ENCODE measurements at places on chromosomes 7 and 10.

DNA sequence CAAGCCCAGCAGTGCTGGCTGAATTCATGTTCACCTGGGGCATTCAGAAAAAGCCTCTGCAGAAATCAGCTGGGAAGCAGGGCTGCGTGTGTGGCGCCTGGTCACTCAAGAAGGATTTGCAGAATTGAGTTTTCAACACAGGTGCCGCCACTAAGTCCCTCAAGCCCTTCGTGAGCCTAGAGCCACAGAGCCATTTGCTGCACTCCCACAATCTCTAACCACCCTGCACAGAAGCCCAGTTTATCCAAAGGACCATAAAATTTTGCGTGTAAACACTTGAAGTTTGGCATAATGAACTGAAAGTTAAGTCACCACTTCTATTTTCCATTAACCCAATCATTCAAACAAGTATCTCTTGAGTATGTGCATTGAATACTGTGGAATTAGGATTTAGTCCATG lies 136.2 kb downstream of the DIP2C start:
- no peak for DNase-seq

- no peak for DNase-seq
Measured at GRCh38 chr10:17848646-17849045, 39.5 kb downstream of the MRC1 start.

GRCh38 chr10:132254841-132255240 lies 52.9 kb downstream of the STK32C start:
- DNase-seq = no peak

GRCh38 chr7:17212188-17212587 lies 86.3 kb upstream of the AHR start:
- DNase-seq = no peak

GRCh38 chr7:93448176-93448575 lies 126.3 kb downstream of the CALCR start:
- no peak for DNase-seq

GRCh38 chr7:79455173-79455790 lies 1.8 kb upstream of the MAGI2 start:
- no peak for DNase-seq

DNA sequence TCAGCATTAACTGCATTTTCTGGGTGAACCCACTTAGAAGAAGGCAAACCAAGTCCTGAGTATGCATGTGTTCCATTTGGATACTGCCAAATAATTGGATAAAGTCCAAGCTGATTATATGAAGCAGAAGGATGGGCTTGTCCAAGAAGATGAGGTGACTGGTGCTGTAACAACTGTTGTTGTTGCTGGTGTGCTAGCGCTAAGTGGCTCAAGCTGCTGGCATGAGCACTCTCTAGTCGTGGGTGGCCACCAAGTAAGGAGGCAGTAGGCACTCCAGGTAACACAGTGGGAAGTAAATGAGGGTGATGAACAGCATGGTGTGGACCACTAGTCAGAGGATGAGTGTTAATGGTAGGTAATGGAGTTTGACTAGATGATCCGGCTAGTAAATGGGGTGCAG lies 80.4 kb downstream of the NRBF2 start:
- no peak for DNase-seq

DNA sequence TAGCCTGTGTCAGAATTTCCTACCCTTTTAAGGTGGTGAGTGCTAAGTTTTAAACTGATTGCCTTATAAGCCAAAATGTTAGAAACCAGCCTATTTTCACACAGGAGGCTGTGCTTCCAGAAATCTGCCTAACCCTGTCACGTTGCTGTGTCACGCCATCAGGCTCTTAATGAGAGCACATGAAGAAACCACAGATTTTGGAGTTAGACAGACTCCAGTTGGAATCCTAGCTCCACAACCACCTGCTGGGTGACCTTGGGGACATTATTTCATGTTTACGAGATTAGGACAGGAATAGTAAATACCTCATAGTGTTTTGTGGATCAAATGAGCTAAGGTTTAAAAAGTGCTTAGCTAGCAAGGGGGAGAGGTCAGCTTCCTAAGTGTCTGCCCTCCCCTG lies 321.8 kb downstream of the DPP6 start:
- DNase-seq = no peak

GRCh38 chr7:110839866-110840265 lies 251.1 kb upstream of the LRRN3 start:
- no peak for DNase-seq

- DNase-seq = no peak
Measured at GRCh38 chr10:73979809-73980433, 18.0 kb upstream of the VCL start.

DNA sequence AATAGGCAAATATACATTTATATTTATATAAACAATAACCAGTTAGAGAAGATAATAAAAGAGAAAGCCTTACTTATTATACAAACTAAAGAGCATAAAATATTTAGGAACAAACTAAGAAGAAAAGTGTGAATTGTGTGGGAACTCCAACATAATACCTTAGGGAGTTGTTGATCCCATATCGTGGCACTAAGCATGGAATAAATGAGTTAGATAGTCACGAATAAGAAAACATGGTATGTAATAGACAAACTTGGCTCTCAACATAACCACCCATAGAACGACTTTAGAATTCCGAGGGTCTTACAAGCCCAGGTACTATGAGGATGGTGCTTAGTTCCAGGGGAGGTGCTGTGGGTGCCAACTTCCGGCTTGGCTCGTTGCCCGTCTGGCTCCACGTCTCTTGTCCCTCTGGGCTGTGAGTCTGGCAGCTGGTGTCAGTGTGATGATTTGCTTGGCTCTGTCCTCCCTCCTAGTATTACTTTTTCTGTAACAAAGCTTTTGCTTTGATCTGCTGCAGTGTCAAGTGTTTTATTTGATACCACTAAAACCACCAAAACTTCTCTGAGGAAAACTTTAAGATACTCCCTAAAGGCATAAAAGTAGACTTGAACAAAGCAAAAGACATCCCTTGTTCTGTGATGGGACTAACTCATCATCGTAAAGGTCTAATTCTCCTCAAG lies 9.5 kb upstream of the RBM20 start:
- DNase-seq = no peak

- peak; percentile 51 for DNase-seq
Measured at GRCh38 chr10:114544045-114544659, 113.9 kb downstream of the ABLIM1 start.

- no peak for DNase-seq
Measured at GRCh38 chr10:37680243-37680683, 177.1 kb downstream of the ZNF248 start.

DNA sequence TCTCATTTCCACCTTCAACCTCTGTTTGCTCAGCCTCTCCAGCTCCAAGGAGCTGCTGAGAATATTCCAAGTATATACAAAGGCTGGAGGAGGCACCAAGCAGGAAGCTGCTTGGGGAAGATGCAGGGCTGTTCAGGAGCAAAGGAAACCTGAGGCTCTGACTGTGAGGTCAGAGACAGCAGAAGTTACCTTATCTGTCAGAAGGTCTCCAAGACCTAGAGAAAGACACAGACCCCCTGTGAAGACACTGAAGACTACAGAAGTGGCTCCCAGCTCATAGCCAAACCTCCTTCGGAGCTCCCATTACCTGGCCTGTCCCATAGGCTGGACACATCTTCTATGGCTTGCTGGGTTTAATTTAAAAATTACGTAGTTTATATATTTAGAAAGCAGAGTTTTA lies 53.2 kb downstream of the PKD1L1 start:
- no peak for DNase-seq

- no peak for DNase-seq
Measured at GRCh38 chr7:141442781-141443180, 108.4 kb upstream of the AGK start.

- DNase-seq = no peak
Measured at GRCh38 chr10:102375250-102375649, 20.3 kb upstream of the NFKB2 start.

- no peak for DNase-seq
Measured at GRCh38 chr7:71191771-71192170, 59.8 kb downstream of the GALNT17 start.

GRCh38 chr7:40944981-40945585 lies 757.8 kb downstream of the INHBA start:
- DNase-seq = no peak

DNA sequence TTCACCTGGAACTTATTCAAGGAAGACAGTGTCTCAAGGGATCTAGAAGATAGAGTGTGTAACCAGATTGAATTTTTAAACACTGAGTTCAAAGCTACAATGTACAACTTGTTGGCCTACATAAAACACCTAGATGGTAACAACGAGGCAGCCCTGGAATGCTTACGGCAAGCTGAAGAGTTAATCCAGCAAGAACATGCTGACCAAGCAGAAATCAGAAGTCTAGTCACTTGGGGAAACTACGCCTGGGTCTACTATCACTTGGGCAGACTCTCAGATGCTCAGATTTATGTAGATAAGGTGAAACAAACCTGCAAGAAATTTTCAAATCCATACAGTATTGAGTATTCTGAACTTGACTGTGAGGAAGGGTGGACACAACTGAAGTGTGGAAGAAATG lies 10.9 kb downstream of the IFIT3 start:
- no peak for DNase-seq

DNA sequence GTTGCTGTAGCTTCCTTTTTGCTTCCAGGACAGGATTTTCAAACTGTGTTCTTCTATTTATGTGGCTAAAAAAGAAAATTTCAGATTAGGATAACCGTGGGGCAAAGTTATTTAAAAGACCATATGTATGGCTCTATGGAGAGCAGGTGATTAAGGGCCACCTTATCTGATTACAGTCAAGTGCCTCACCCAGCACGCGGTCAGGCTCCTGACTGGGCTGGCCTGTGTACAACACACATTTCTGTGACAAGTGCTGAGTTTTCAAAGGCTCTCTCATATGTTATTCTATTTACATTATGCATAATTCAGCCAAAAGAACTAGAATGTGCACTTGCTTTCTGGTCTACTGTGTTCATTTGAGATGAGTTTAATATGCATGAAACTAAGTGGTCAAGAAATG lies 547.4 kb downstream of the PHTF2 start:
- no peak for DNase-seq

- no peak for DNase-seq
Measured at GRCh38 chr7:104124893-104125477, 82.8 kb downstream of the ORC5 start.

GRCh38 chr10:126208726-126209302 lies 179.5 kb downstream of the ADAM12 start:
- no peak for DNase-seq

DNA sequence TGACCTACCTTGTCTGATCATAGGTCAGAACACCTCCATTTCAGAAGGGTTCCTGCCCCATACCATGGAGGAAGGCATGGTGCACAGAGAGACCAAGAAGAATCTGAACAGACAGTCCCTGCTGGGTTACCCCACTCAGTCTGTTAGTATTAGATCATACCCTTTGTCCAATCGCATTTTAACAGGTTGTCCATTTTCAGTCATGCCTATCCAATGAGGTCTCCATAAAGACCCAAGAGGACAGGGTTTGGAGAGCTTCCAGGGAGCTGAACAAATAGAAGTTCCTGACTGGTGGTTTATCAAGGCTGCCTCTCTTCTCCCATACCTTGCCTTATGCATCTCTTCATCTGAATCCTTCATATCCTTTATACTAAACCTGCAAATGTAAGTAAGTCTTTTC lies 21.2 kb upstream of the SLC16A12 start:
- DNase-seq = no peak

DNA sequence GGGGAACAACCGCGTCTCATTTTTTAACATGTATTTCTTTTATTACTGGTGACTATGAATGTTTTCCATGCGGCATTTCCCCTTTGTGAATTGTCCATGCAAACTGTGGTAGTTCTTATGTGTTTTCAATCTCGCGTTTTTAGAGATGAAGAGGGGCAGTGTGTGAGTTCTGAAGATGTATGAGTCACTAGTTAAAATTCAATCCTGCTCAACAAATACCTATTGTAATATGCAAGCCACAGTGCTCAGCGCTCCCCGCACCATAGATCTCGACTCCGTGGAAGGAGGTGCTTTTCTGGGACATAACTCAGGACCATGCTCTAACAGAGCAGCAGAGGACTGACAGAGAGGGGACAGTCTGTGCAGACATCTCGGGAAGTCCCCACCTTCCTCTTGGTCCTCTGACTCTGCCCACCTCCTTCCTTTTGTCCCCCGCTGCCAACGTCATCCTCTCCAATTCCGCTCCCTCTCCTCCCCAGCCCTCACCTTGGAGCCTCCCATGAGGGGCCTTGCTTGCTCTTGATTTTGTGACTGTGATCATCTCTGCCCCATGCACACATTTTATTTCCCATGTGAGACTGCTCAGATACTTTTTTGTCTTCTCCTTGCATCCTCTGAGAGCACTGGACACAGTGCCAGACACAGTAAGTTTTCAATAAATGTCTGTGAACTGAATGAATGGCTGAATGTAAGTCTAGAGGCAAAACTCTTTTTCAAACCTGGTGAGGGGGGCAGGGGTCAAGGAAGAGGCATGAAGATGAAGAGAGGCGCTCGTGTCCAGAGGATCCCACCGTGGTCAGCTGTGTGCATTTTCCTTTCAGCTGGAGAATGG lies 42.7 kb upstream of the PLEKHA1 start:
- no peak for DNase-seq

DNA sequence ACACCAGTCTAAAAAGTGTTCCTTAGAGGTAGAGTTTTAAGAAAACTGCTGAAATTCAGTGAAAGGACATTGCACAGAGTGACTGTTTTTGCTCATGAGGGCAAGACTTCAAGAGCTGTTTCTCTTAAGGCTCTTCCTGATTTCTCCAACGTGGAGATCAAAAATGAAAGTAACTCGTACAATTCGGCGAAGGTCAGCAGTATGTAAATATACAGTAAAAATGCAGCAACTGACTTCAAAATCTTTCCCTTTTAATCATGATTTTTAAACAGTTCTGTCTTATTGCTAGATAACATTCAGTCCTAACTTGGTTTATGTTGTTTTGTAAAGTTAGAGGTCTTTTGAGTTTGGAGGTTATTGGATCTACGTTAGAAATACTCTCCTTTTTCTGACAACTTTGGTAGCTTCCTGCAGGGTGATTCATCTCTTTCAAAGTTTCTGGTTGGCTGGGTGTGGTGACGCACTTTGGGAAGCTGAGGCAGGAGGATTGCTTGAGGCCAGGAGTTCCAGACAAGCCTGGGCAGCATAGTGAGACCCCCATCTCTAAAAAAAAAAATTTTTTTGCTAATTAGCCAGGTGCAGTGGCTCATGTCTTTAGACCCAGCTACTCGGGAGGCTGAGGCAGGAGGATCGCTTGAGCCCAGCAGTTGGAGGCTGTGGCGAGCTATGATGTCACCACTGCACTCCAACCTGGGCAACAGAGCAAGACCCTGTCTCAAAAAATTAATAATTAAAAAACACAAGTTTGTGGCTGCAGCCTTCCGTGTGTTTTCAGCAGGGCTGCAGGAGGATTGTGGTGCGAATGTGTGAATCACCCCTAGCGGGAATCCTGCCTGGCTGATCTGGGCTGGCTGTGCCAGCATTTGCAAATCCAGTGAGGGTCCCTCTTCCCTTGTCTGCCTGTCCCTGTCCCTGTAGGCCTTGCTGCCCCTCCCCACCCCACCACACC lies 29.2 kb upstream of the AP5Z1 start:
- no peak for DNase-seq

- no peak for DNase-seq
Measured at GRCh38 chr7:18399436-18400235, 95.9 kb upstream of the HDAC9 start.

GRCh38 chr10:3485057-3485686 lies 299.8 kb downstream of the KLF6 start:
- DNase-seq = no peak

GRCh38 chr7:117095055-117095454 lies 141.8 kb downstream of the ST7 start:
- no peak for DNase-seq

Measured in stimulated activated CD8-positive, alpha-beta memory T cell treated with anti-CD3 and anti-CD28 coated beads, Interleukin-12 subunit alpha, Interleukin-12 subunit beta, amount 100 ng/mL, for 1 hour (primary cell).